ENCODE measurements at places on chromosomes 7 and 10.
A peak's percentile ranks its signal among the peaks of the same experiment; 100 is the strongest.

GRCh38 chr7:23275912-23276311, 23.2 kb upstream of the MALSU1 start:
- no peak for DNase-seq

DNA sequence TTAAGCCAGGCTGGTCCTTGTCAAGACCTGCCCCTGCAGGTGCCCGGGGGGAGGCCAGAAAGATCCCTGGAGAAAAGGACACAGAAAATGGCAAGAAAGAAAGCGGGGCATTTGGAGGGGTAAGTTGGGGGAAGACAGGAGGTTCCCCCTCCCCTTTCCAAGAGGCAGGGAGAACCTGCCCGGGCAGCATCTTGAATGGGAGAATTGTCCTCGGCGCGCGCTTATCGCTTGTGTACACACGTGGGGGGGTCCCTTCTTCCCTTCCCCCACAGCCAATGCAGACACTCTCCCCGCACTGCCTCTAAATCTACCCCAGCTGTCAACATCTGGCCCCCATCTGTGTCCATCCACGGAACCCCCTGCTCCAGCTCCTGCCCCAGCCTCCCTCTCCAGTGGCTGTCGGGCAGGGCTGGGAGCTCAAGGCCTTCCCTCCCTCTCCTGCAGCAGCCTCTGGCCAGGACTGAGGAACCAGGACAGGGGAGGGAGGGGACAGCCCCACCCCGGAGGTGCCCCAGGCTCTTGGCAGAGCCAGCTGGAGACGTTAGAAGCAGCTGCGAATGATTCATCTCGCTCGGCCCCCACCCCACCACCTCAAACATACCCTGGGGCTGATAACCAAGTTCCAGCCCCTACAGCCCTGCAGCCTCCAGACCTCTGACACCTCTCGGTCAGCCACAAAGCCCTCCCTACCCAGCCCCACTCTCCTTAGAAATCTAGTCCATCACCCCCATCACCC, 25.3 kb downstream of the EPHB4 start:
- peak; percentile 83 for DNase-seq

DNA sequence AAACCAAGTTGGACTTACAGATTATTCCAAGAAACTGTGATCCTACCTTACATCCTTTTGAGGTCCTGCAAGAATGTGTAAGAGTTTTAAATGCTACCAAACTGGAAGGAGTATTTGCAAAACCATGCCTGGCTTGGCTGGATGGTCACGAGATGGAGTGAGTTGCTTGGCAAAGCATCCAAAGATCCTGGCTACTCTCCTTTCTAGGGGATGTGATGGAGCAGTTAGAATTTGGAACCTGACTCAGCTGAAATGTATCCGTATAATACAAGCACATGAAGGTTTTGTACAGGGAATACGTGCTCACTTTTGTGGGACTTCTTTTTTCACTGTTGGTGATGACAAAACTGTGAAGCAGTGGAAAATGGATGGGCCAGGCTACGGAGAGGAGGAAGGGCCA, 13.3 kb upstream of the SYPL1 start:
- peak; percentile 67 for DNase-seq

GRCh38 chr7:3867863-3868262, 566.8 kb downstream of the SDK1 start:
- DNase-seq, result no peak

DNA sequence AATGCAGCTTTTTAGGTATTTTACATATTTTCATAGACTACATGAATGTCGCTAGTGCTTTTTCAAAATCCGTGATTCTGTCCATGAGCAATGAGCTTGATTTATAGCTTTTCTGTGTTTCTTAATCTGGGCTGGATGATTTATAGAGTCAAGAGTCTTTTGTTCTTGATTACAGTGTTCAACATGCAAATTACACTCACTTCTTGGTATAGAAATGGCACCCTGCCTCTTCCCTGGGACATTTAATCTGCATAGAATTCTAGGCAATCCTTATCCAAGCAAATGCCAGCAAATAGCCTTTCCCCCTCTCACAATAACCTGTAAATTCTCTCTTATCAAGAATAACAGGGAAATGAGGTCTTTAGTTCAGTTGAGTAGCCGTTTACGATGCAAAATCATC, 246.2 kb upstream of the SEMA3C start:
- no peak for DNase-seq

DNA sequence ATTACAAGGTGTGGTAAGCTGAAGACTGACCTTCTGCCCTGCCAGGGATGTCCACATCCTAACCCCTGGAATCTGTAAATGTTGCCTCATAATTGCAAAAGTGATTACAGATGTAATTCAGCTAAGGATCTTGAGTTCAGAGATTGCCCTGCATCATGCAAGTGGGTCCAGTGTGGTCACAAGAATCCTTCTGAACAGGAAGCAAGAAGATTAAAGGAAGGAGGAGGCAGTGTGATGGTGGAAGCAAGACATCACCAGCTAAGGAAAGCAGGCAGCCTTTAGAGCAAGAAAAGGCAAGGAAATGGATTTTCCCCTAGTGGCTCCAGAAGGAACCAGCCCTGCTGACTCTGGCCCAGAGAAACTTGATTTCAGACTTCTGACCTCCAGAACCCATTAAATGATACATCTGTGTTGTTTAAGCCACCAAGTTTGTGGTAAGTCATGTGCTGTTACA, 78.1 kb downstream of the USP6NL start:
- DNase-seq, result peak; percentile 38

DNA sequence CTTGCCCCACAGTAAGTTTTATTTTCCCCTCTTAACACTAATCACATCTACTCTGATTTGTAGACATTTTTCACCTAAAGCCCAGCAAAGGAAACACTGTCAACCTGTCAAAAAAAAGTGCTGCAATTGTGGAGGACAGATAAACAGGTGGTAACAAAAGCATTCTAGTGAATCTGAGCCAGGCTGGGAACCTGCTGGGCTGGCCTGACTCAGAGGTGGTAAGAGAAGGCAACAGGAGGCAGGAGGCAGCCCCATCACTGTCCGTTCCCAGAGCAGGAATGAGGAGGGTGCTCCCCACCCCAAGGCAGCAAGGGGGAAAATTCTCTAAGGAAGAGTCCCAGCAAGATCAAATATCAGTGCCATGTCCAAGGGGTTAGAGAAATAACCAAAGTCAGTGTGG, 19.5 kb upstream of the HERPUD2 start:
- no peak for DNase-seq

GRCh38 chr10:115860182-115861107, 412.6 kb downstream of the GFRA1 start:
- peak; percentile 19 for DNase-seq

DNA sequence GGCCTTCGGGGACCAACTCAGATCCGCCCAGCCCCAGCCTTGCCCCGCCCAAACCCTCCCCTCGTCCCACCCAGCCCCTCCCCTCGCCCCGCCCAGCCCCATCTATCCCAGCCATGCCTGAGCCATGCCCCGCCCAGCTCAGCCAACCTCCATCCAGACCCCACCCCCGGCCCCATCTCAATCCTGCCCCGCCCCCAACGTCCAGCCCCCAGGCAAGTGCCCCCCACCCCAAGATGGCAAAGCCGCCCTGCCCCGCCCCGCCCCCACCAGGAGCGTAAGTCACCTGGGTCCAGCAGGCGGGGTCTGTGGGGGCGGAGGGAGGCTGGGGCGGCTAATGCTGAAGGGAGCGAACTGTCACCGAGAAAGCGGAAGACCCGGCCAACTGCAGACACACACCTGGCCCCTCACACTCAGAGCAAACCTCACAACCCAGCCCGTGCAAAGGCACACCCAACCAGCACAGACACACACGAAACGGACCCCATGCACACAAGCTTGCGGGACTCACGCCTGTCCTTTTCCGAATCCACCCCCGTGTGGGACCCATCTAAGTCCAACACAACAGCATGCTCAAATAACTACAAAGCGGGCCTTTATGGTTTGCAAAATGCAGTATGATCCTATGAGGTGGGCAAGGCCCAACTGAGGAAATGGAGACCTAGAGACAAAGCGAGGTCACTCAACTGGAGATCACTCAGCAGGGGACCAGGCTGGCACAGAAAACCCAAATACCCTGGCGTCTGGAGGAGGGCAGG, 11.5 kb upstream of the OGA start:
- peak; percentile 46 for DNase-seq

DNA sequence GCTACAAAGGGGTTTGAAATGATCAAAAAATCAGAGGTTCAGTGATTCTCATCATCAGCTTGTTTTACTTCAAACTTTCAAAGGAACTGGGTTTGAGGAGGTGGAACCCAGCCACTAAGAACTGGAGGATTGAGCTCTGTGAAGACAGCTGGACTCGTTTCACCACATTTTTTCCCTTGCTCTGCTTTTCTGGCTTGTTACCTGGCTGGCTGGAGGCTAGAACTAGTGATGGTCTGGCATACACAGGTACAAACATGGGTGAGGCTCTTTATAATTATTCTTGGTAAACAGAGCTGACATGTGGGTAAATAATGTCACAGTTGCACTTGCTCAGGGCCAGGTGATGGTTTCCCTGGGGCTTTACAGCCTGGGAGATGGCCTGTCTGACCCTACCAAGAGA, 352.5 kb downstream of the FGFR2 start:
- DNase-seq, result no peak

DNA sequence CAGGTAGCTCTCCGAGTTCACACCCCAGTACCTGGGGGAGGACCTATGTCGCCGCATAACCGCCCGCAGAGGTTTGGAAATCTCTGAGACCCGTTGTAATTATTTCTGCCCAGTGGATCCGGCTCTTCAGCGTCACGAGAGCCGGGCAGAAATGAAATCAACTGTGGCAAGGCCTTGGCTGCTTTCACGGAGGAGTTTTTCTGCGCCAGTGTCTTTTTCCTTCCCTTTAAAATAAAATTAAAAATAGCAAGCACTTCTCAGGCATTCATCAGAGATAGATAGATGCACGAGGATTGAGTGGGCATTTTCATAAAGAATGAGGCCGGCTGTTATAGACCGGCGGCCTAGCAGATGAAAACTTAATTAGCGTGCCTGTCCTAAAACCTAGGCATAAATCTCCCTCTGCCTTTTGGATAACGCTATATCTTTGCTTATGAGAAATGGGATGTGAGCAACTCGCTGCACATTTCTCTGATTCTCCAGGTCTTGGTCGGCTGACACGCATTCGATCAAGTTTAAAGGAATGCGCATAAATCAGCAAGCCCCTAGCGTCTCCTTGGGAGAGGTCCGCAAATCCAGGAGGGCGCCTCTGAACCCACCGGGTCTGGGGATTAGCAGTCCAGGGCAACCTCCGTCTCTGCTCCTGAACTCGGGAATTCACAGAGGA, 6.4 kb downstream of the HOXA13 start:
- no peak for DNase-seq

DNA sequence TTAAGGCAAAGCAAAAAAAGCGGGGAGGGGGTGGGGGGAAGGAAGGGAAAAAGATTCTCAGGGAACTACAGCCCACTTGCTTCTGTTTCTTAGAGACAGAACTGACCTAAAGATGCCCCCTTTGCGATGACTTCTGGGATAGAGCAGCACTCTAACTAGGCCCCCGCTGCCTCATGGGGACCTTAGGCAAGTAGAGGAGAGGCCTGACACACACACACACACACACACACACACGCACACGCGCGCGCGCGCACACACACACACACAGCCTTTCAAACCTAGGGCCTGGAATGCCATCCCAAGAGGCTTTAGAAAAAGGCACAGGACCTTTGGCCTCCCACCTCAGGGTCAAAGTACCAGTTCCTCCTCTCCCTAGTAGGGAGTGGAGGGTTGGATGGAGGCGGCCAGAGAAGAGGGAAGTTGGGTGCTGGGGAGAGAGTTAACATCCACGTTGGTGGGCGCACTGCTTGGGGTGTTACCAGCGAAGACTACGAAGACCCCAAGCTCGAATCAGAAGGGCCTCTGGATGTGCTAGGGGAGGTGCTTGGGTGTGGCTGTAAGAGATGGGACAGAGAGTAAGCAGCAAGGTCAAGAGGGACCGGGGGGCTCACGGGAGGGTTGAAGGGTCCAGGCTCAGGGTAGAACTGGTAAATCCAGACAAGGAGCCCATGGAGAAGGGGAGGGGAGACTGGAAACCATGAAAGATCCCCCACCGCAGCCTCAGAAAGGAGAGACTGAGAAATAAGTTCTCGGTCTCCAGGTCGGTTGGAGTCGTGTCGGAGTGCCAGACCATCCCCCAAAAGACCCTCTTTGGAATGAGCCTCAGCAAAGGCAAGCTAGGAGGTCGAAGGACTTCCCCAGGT, 1.2 kb upstream of the COL1A2 start:
- peak; percentile 65 for DNase-seq

DNA sequence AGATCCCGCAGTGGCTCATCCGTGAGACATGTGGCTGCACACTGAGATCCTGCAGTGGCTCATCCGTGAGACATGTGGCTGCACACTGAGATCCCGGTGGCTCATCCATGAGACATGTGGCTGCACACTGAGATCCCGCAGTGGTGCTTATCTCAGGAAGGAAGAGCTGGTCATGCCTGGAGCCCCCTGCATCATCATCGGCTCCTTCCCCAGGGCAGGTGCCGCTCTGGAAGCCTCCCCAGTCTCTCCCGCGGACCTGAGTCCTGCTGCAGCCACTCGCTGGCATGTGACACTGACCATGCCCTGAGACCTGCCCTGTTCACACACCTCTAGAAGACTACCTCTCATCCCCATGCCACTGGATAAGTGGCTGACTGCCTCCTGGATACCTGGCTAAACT, 181.3 kb downstream of the PTPRN2 start:
- DNase-seq, result no peak

- DNase-seq, result no peak
These were observed 544.1 kb downstream of the HTR7 start for GRCh38 chr10:90313576-90314325.

GRCh38 chr7:11751807-11752389, 80.1 kb downstream of the THSD7A start:
- DNase-seq, result no peak

DNA sequence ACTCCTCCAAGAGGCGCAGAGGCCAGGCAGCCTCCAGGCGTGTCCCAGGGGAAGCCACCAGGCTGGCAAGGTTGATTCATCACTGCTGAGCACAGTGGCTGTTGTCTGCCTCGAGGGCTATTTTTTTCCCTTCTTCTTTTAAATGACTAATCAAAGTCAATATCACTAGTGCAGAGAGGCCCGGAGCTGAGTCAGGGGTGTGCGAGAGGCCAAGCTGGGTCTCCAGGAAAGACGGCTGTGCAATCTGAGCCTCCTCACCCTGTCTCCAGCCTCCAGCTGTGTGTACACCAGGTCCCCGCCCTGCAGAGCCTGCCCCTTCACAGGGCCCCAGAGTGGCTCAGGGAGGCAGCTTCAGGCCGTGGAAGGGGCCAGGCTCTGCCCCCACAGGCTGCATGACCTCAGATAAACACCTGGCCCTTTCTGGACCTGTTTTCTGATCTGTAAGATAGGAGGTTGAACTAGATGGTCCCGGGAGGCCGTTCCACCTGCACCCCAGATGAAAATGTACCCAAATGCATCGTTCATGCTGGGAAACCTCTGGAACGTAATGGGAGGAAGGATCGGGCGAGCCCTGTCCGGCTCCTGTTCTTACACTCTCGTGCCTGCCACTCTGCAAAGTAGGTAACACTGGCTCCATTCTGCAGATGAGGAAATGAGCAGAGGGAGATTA, 3.7 kb downstream of the STX1A start:
- DNase-seq, result peak; percentile 99
